NCI-H460 (cell line): ENCODE measurements at places on chromosomes 3 and 15.

GRCh38 chr3:131050001-131050400 is 23.3 kb downstream of the NEK11 start:
- DNase-seq = no peak

- no peak for DNase-seq
Observed at GRCh38 chr3:14237457-14237856, 58.8 kb downstream of the LSM3 start.

DNA sequence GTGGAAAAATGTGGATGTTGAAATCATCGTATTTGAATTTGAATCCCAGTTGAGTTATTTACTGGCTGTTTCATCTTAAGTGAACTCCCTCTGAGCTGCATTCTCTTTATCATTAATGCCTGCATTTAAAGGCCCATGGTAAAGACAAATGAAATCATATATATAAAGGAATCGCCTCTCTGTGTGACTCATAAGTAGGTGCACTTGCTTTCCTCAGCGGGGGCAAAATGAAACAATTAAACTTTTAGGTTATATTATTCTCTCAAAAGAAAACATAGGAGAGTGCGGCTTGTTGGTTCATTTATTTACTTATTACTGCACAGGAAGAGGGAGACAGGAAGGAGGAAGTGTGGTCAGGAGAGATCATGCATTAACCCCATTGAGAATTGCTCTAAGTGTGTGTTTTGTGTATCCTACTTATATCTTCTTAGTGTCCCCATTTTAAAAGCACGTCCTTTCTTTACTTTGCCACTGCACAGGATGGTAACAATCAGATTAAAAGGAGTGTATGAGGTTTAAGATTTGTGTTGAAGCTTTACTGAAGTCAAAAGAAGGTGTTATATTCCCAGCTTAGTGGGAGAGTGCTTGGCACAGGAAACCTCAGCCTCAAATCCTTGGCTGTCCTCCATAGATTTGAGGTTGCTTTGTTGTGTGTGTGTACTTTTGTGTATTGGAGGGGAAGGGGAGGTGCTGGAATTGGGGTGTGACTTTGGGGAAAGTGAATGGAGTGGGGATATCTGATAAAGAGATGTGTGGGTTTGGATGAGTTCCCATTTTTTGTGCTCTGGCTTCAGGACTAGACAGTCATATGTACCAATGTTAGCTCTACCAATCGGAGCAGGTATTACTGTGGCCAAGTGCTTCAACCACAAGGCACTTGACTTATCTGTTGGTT is 595.8 kb upstream of the NR2F2 start:
- DNase-seq = no peak

GRCh38 chr3:126617571-126617970 is 37.4 kb downstream of the TXNRD3 start:
- DNase-seq = no peak

- DNase-seq = no peak
Observed at GRCh38 chr15:69035205-69035917, 20.9 kb downstream of the NOX5 start.

DNA sequence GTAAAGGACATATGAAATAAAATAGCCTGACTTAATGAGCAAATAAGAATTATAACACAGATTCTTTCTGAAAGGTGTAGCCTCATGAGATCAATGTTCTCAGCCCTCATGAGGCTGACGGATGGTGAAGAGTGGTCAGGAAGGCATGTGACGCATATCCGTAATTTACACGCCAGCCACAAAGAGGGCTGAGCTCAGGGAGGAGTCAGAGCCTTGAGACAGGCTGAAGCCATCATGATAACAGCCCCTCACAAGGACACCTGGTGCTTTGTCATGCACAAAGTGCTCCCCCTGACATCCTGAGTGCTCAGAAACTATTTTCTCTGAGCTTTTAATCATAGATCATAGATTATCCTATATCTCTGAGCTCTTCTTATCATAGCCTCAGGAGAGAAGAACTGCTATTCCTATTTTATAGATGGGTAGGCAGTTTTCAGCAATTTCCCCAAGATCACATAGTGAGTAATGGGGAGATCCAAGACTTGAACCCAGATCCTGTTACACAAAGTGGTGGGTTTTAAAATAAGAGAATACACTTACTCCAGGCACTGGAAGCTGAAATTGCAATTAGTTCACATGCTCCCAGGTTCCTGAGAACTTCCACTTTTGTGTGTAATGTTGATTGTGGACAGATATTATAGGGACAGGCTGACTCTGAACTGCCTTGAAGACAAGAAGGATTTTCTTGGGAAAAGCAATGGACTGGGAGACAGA is 267.1 kb downstream of the RPLP1 start:
- DNase-seq = no peak

GRCh38 chr3:129688271-129688895 is 81.9 kb upstream of the PLXND1 start:
- no peak for DNase-seq

DNA sequence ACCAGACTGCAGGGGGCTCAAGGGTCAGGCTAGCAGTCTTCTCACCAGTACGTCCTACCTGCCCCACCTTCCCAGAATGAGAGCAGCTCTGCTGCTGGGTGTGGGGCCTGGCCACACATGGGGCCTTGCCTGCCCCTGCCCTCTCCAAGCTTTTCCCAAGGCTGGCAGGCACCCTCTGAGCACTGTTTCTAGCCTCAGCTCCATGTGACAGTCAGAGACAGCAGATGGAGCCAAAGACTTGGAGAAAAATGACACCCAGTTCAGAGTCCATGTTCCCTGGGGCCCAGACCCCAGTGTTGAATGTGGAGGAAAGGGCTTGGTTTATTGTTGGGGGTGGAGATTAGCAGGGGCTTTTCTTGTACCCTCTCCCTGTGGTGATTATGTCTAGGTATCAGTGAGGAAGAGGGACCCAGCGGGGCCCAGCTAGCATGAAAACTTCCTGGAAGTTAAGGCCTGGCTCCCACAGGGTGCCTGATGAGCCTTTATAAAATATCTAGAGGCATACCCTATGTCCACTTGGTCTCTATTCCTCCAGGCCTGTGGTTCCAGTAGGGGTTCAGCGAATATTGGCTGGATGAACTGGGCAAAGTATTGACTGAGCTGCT is 153.8 kb downstream of the EEFSEC start:
- DNase-seq = no peak

DNA sequence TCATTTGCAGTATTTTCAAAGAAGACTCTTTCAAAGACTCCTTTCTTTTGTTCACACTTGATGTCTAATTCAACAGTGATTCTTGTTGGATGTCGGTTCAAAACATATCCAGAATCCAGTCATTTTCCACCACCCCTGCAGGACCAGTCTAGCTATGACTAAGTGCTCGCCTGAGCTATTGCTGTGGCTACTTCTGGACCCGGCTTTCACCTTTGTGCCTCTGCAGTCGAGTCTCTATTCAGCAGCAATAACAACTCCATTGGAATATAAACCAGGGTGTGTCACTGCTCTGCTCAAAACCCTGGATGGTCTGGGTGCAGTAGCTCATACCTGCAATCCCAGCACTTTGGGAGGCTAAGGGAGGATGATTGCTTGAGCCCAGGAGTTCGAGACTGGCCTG is 55.0 kb downstream of the PRICKLE2 start:
- no peak for DNase-seq

DNA sequence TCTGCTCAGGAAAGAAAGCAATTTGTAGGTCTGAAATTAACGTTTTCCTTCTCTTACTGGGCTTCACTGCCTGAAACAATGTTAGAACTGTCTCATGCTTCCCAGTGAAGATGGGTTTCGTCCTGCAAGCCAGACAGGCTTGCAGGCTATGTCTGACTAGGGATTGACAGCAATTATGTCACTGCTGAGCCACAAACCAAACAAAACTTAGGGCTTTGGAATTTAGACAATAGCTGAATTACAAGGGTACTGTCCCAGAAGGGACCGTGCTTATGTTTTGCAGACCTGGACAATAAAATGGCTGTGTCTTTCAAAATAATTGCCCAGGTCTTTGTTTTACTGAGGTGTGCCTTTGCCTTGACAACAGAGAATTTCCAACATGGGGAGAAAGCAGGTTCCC is 46.3 kb upstream of the CCDC80 start:
- DNase-seq = no peak

DNA sequence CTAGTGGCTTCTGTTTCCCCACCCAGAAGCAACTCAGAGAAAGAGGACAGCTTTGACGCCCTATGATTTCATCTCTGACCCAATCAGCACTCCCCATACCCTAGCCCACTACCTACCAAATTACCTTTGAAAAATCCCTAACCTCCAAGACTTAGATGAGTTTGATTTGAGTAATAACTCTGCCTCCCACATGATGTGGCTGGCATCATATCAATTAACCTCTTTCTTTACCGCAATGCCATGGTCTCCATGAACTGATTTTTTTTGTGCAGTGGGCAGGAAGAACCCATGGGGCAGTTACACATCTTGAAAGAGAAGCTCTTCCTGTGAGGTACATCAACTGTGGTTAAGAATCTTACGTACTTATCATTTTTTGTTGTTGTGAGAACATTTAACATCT is 25.5 kb upstream of the APOD start:
- DNase-seq = no peak

GRCh38 chr15:98034731-98035130 is 74.2 kb downstream of the ARRDC4 start:
- DNase-seq = no peak

DNA sequence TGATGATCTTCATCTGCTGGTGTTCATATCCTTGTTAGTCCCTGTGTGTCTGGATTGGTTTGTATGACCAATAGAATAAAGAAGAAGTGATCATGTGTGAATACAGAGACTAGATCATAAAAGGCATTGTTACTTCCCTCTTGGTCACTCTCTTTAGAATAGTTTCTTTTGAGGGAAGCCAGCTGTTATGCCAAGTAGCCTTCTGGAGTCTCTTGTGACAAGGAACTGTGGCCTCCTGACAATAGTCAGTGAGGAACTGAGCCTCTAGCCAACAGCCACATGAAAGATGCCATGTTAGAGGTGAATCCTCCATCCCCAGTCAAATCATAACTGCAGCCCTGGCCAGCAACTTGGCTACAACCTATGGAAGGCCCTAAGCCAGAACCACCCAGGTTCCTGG is 63.0 kb upstream of the SMAD3 start:
- DNase-seq = no peak

DNA sequence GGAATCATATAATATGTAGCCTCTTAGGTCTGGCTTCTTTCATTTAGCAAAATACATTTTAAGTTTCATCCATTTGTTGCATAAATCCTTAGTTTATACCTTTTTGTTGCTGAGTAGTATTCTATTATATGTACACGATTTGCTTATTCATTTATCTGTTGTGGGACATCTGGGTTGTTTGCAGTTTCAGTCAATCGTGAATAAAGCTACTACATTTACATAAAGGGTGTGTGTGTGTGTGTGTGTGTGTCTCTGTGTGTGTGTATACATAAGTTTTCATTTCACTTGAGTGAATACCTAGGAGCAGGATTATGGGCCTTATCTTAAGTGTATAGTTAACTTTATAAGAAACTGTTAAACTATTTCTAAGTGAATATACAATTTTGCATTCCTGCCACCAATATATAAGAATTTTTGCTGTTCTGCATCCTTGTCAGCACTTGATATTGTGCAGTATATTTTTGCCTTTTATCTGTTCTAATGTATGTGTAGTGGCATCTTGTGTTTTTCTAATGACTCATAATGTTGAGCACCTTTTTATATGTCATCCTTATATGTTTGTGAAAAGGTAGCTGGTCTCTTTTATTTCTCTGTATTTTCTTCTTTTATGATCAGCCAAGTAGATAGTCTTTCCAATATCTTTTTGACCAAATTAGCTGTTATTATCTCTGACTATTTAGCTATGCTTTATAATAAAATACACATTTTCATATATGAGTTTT is 55.0 kb downstream of the GLCE start:
- DNase-seq = no peak

- DNase-seq = peak; percentile 72
Observed at GRCh38 chr3:62134061-62134496, 239.3 kb downstream of the FEZF2 start.

DNA sequence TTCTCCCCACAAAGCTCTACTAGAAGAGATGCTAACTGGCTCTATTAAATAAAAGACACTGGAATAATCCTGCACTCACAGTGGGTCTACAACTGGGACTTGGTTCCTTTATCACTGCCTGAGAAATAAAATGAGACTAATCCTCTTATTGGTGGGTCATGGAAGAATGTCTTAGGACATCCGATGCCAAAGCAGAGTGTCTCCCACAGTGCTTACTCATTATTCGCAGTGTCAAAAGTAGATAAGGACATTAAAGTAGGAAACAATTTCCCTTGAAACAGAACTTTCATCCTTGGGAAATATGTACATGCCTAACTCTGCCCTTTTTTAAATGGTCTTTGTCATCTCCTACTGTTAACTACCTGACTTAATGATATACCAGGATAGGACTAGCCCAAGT is 71.5 kb downstream of the GSK3B start:
- no peak for DNase-seq
